ENCODE measurements at places on chromosomes 1 and 21. TPM values are rescaled to one million over a fixed set of nuclear protein-coding genes. Genes with fewer than 3 reads are reported as not detected.

The FYB2 gene
- total RNA-seq = not detected

The AVPR1B gene
- not detected for total RNA-seq

The FAM78B gene
- total RNA-seq = 0.77 TPM

The COL24A1 gene
- 1.3 TPM for total RNA-seq

The SERINC2 gene
- total RNA-seq = 8.4 TPM

The TLCD4 gene
- total RNA-seq = 0.75 TPM

The RHOC gene
- 669 TPM for total RNA-seq

The SYPL2 gene
- total RNA-seq = 0.75 TPM

The PSRC1 gene
- total RNA-seq = 17.3 TPM

The NPPB gene
- total RNA-seq = not detected

The SYT14 gene
- total RNA-seq = 3.3 TPM

The CELA3B gene
- total RNA-seq = not detected
